ENCODE measurements at places on chromosomes 7 and 10. TPM values are rescaled to one million over a fixed set of nuclear protein-coding genes. Genes with fewer than 3 reads are reported as not detected.

Gene ZC3HAV1L
- total RNA-seq, result 55.2 TPM

Gene HOXA2
- total RNA-seq, result 4.7 TPM

Gene ASB10
- not detected for total RNA-seq

Gene SH2B2
- 2.9 TPM for total RNA-seq

Gene FAM25A
- not detected for total RNA-seq

Gene RAB18
- total RNA-seq, result 44.4 TPM

Gene PAX4
- not detected for total RNA-seq

Gene SLC16A12
- 1.5 TPM for total RNA-seq

Gene NCF1
- 0.11 TPM for total RNA-seq

Gene NOS3
- 14.1 TPM for total RNA-seq

Gene KIAA1549
- total RNA-seq, result 14.3 TPM

Gene NRG3
- total RNA-seq, result 0.22 TPM

Gene ASZ1
- total RNA-seq, result not detected

Gene RAB19
- total RNA-seq, result not detected

Gene CYP2C18
- total RNA-seq, result 0.39 TPM

Gene NFE2L3
- not detected for total RNA-seq

Gene HOXA10
- not detected for total RNA-seq

Gene ENTPD7
- total RNA-seq, result 26.0 TPM

Gene UCN3
- total RNA-seq, result not detected

Gene FEZF1
- not detected for total RNA-seq

Gene POT1
- 35.3 TPM for total RNA-seq

Gene LIPJ
- total RNA-seq, result not detected

Gene ANKRD1
- total RNA-seq, result 14.5 TPM

Gene PAPOLB
- total RNA-seq, result not detected
